Fibroblast of skin of right biceps (primary cell): ENCODE measurements at places on chromosomes 2 and 18.
A peak's percentile ranks its signal among the peaks of the same experiment; 100 is the strongest.

GRCh38 chr18:40159141-40160017 is 1795.7 kb upstream of the PIK3C3 start:
- peak; percentile 39 for DNase-seq

DNA sequence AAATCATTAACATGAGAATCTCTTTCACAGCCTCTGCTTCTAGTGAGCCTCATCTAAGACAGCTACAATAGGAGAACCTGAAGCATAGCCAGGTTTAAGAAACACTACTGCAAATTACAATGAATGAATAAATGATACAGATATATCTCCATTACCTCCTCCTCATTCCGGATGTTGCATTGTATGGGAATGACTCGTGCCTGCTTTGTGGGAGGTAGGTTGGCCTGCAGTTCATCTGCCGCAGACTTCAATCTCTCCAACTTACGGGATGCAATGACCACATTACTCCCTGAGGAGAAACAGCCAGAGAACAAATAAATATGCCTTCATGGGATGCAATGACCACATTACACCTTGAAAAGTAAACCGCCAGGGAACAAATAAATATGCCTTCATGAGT is 15.4 kb downstream of the PECR start:
- DNase-seq = peak; percentile 86

DNA sequence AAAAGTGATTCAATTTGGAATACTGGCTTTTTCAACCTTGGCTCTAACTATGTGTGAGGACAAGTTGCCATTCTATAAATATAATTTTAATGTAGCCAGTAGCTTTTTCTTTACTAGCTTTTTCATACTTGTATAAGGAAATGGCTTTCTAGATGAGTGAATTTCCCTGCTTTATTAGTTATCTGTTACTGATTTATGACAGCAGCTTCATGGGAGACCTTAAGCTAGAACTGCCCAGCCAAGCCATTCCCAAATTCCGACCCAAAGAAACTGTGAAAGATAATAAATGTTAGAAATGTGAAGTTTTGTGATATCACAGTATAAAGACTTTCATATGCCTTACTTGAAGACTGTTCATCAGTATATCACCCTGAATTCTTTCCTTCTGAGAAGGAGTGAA is 32.3 kb downstream of the BABAM2 start:
- DNase-seq = no peak

DNA sequence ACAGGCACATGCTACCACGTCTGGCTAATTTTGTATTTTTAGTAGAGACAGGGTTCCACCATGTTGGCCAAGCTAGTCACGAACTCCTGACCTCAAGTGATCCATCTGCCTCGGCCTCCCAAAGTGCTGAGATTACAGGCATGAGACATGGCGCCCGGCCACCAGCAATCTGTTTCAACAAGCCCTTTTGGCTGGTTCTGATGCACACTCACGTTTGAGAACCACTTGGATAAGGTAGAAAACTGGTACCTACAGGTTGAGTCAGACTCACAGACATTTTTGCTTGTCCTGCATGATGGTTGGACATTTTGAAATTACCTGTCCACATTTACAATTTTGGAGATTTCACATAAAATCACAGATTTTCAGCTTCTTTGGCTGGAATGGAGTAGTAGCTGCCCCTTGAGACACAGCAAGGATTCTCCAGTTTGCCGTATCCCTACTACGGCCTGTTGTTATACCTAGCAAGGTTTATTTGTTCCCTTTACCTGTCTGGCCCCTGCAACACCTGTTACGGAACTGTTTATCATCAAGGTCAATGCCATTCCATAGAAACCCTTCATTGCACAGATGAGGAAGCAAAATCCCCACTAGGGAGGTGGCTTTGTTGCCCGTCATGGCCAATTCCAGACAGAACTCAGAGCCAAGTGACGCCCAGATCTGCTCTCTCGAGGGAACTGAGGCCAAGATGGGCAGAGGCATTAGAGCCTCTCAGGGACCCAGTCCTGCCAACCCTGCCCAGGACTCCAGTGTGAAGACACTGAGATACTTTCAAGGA is 31.4 kb upstream of the IGFBP2 start:
- no peak for DNase-seq

DNA sequence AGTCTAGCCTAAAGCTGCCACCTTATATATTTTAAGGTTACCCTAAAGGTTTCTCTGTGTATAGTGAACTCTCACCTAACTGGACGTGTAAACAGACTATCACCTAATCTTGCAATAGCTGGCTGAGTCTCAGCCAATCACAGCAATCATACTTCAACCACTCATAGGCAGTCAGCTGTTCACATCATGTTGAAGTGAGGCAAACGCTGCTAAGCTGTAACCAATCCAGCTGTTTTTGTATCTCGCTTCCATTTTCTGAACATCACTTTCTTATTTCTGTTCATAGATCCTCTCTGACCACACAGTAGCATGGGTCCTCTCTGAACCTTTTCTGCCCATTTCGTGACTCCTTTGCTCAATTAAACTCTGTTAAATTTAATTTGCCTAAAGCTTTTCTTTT is 468.2 kb upstream of the POU3F3 start:
- no peak for DNase-seq

- DNase-seq = no peak
These were observed 3.0 kb downstream of the TTC32 start for GRCh38 chr2:19898592-19899329.

GRCh38 chr2:229071292-229071976 is 199.7 kb downstream of the PID1 start:
- peak; percentile 22 for DNase-seq

DNA sequence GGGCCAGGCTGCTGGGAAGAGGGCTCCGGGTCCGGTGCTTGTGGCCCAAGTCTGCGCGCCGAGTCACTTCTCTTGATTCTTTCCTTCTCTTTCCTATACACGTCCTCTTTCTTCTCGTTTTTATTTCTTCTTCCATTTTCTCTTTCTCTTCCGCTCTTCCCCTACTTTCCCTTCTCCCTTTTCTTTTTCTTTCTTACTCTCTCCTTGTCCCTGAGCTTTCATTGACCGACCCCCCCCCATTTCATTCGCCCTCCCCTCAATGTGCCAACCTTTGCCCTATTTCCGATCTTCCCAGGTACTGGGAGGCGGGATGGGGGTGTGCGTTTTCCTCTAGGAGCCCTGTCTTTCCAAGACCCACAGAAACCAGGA is 1.8 kb downstream of the ONECUT2 start:
- DNase-seq = no peak

- peak; percentile 87 for DNase-seq
These were observed 9.8 kb upstream of the NCK2 start for GRCh38 chr2:105734762-105735538.

DNA sequence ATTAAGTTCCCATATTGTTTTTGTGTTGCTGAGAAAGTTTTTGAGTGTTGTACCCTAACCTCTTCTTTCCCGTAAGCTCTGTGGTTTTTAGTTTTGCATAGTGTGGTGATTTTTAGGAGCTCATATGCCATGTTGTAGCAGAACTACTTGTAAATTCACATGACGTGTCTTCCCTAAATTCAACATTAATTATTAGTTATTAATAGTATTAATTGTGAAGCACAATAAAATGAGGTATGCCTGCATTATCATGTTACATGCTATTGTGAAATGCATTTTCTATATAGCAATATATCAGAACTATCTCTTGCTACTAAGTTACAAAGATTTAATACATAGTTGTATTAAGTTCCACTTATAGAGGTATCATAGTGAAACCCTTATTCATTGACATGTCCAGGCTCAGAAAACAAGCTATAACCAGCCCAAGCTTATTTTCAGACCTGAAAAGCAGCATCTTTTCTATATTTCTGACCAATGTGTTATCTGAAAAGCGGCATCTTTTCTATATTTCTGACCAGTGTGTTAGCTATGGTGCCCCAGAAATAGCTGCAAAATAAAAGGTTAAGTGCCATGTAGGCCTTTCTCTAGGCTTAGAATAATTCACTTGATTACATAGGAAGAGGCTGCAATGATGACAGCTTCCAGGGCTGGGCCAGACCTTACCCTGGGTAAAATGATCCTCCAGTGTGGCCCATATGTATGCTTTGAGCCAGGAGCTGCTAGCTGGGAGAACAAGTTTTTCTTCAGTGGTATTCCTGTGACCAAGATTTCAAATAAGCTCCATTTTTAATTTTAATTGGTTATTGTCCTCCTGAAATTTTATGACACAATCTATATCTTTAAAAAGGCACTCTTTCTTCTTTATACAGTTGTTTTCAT is 21.6 kb downstream of the EPAS1 start:
- no peak for DNase-seq

GRCh38 chr2:44207102-44207501 is 38.4 kb downstream of the PPM1B start:
- no peak for DNase-seq

DNA sequence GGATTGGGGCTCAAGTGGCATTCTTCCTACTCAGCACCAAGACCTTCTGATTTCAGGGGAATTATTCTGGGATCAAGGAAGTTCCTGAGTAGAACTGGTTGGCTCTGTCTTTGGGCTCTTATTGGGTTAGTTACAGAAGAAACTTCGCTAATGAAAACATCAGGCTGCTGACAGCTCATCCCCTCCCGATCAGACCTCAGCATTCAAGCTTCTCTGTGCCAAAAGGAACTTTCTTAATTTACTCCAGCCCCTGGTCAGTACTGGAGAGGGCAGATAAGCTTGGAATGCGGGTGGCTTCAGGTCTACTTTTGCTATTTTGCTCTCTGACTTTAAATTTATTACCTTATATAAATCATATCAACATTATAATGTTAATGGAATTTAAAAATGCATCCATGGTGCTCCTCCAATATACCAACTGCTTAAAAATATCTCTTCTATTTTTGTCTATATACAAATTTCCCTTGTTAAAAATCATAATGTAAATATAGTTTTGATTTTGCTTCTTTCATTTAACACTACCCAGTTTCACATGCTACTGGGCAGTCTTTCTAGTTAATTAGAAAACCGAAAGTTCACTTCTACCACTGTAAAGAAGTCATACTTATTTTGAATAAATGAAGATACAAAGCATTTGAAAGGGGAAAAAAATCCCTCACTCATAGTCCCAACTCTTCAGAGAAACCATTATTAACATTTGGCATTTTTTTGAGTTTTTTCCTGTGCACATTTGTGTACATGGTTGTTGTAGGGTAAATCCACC is 34.4 kb downstream of the PCARE start:
- no peak for DNase-seq

- DNase-seq = no peak
These were observed 145.7 kb upstream of the TEKT4 start for GRCh38 chr2:94725543-94725942.
